ENCODE measurements at places on chromosomes 2 and 18.

GRCh38 chr2:218501665-218502064 lies 66.5 kb downstream of the USP37 start:
- DNase-seq: no peak

DNA sequence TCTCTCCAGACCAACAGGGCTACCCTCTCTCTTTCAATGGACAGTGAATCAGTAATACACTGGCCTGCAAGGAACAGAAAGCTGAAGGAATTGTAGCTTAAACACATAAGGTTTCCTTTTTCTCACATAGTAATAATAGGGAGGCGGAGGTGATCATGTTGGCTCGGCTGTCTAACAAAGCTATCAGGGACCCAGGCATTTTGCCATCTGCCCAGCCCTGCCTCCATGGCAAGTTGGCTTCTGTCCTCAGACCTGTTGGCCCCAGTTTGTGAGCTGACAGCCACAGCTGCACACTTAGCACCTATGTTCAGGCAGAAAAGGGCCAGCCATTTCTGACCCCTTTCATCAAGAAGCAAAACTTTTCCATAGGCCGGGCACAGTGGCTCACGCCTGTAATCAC lies 2.0 kb upstream of the CHRNG start:
- no peak for DNase-seq

GRCh38 chr2:16509042-16509441 lies 156.6 kb downstream of the CYRIA start:
- no peak for DNase-seq

DNA sequence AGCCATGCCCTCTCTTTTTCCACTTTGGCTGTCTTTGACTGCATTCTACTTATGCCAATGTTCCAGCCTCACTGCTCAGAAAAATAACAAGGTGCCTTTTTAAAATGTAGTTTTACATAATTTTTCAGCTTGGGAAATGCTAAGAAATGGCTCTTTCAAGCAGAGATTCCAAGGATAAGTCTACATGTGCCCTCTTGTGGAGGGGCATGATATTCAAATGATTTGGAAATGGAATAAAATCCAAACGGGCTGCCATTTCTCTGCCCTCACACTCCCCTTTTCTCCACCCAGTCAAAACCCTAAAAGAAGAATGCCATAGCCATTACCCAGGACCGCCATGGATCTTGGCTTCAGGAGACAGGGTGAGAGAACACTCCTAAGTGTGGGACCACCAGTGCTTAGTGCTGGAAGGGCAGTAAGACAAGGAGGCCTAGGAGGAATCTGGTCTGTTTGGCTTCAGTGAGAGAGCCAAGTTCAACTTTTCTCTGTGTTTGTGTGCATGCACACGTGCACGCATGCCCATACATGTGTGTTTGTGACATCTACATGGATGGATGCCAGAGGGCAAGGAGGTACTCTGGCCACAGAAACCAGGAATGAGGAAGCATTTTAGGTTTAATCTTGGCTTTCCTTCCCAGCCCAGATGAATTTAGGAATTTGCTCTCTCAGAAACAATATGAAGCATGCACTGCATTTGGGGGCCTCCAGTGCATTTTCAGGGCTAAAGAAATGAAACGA lies 174.0 kb upstream of the SLC14A2 start:
- peak; percentile 30 for DNase-seq

GRCh38 chr2:138447889-138448570 lies 53.5 kb upstream of the SPOPL start:
- no peak for DNase-seq

- no peak for DNase-seq
Observed at GRCh38 chr2:240494194-240494793, 58.8 kb downstream of the GPC1 start.

DNA sequence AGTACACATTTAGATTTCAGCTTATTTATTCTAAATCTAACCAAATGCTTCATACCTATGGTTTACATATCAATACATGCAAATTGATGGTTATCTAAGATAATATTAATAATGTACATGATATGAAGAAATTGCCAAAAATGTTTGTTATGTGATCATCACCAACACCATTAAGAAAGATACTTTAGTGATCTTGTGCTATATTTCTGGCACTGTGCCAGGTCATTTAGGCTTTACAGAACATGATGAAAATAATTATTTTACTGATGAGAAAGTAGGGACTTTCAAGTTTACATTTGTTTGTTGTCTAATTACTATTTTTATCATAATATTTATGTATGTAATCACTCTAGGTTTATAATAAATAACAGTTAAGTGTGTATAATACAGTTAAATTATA lies 158.3 kb downstream of the GULP1 start:
- no peak for DNase-seq

- DNase-seq: peak; percentile 94
Observed at GRCh38 chr2:217835931-217836891, 166.6 kb downstream of the TNS1 start.

DNA sequence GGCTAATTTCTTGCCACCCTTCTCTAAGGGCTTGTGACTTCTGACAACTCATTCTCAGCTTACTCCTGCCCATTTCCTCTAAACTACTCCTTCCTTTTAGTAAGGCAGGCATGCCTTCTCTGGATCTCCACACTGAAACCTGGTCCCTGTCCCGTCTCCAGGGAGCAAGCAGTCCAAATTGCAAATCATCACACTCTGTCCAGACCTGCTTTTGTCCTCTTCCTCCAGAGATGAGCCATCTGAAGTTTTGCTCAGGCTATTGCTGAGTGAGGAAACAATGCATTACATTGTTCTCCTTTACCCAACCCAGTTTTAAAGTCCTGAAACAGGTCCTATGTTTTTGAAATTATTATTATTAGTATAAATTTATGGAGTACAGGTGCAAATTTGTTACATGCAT lies 57.3 kb downstream of the ARHGAP25 start:
- no peak for DNase-seq

DNA sequence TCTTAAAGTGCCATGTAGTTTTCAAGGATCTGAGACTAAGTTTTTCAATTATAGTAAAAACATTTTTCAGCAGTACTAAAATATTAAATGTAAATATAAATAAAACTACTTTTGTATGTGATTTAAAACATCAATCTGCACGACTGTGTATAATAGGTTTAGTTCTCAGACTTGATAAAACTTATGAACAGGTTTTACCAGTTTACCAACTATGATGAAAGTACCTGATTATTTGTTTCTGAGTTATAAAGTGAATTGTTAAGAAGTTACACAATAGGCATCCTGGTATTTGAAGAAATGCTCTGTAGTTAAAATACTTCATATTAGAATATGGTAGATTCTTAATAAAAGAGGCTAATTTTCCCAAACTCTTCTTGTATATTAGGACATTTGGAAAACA lies 14.8 kb downstream of the RELCH start:
- DNase-seq: no peak

GRCh38 chr2:38776531-38776930 lies 1.5 kb upstream of the GEMIN6 start:
- DNase-seq: no peak

GRCh38 chr18:46478796-46479195 lies 178.2 kb downstream of the LOXHD1 start:
- no peak for DNase-seq

DNA sequence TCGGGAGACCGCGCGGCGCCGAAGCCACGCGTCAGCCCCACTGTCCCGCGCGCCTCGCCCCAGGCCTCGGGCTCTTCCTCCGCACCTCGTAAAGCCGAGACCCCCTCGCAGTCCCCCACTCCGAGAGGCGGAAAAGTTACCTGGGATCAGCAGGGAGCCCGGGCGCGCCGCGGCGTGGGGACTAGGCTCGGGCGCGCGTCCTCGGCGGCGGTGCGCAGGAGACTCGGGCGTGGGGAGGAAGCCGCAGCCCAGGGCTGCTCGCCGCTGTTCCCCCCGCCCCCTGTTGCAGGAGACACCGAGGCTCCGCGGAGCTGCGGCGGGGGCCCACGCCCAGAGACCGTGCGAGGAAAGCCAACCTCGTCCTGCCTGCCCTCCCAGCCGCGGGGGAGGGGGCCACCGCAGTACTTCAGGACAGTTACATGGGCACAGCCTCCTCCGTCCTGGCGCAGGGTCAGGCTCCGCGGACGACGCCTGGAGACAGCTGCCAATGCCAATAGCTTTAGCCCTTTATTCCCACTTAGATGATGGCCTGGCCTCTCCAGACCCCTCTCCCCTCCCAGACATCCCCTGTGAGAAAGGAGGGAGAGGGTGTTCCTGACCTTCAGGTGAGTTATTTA lies at the start of gene EPB41L3:
EPB41L3 (minus strand) TSS at position 225 of the 617 bp plus-strand sequence. CDS start 54,814 bp downstream, outside the sequence.
- DNase-seq: no peak

GRCh38 chr2:121670181-121670580 lies 20.9 kb upstream of the CLASP1 start:
- no peak for DNase-seq

- DNase-seq: no peak
Observed at GRCh38 chr2:43314299-43314927, 88.0 kb upstream of the ZFP36L2 start.

GRCh38 chr2:14016289-14016955 lies 616.1 kb upstream of the LRATD1 start:
- DNase-seq: no peak

DNA sequence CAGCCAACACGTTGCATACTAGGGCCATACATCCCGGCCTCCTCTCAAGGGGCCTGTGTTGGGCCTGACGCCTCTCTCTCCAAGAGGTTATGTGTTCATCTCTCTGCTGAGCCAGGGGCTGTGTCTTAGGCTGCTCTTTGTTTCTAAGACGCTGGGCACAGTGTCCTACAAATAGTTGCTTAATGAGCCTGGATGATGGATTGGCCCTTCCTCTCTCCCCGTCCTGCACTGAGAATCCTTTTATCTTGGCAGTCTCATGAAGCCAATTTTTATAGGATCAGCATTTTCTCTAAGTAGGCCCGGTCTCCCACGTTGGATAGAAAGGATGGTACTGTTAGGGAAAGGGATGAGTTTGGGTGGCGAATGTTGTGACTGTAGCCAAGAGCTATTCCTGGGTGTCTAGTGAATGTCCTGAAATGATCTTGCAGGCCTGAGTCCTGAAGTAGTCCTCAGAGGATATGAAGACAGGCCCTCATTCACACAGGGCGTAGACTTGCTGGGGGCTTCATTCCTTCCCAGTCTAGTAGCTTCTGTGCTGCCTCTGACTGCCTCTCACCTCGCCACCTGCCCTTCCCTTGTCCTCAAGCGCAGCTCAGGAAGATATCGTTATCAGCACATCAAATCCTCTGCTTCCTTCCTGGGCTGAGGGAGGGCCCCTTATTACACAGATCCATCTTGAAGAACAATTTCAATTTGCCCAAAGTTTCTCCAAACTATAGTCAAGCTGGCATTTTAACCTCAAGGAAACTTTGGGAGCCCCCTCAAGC lies 8.8 kb downstream of the LBH start:
- DNase-seq: peak; percentile 20

DNA sequence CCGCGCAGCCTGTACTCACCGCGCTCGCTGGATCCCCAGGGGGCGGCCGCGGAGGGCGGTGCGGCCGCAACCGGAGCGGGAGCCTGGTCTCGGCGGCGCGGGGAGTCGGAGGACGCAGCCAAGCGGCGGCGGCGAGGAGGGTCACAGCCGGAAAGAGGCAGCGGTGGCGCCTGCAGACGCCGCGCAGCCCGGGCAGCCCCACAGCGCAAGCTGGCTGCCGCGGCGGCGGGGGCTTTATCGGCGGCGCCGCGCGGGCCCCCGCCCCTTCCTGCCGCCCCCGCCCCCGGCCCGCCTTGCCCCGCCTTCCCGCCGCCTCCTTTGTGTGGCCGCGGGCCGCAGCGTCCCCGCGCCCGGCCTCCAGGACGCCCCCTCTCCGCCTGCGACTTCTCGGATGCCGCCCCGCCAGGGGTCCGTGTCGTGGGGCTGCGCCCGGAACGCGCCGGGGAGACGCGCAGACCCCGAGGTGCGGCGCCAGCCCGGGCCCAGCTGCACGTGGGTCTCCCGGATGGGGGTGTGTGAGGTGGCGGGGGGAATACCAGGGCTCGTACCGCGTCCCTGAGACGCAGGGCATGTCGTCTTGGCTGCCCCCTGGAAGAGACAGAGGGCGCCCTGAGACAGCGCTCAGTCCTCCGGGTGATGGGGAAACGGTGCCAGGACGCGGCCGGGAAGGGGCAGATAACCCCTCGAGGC lies at the start of gene SERPINE2:
SERPINE2 (minus strand) TSS at position 207 of the 690 bp plus-strand sequence. CDS start 37,386 bp downstream, outside the sequence.
- peak; percentile 82 for DNase-seq

- DNase-seq: no peak
Observed at GRCh38 chr2:240789051-240789453, 31.0 kb downstream of the KIF1A start.

GRCh38 chr2:163345795-163346573 lies 389.8 kb downstream of the FIGN start:
- peak; percentile 71 for DNase-seq

- DNase-seq: no peak
Observed at GRCh38 chr2:24262421-24262970, 87.6 kb downstream of the FAM228A start.

- no peak for DNase-seq
Observed at GRCh38 chr2:235146206-235146605, 194.4 kb downstream of the SH3BP4 start.

- no peak for DNase-seq
Observed at GRCh38 chr2:202786842-202787241, 84.7 kb downstream of the ICA1L start.

- no peak for DNase-seq
Observed at GRCh38 chr2:116687371-116687770, 1127.1 kb upstream of the DDX18 start.

DNA sequence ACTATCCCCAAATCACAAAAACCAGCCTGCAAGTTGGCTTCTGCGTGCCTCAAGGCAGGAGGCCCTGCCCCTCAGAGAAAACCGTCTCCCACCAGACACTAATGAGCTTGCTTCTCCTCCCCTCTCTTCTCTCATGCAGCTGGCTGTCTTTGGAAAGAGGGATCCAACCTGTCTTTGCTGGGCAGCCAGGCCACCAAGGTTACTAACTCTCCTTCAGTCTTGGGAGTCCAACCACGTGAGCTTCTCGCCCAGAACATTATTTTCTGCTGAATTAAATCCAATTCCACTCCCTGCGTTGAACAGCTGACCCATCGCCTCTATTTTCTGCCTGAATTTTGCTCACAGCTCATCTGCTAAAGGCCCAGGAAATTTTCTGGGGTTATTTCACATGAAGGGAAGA lies 291.3 kb upstream of the NCKAP5 start:
- no peak for DNase-seq

DNA sequence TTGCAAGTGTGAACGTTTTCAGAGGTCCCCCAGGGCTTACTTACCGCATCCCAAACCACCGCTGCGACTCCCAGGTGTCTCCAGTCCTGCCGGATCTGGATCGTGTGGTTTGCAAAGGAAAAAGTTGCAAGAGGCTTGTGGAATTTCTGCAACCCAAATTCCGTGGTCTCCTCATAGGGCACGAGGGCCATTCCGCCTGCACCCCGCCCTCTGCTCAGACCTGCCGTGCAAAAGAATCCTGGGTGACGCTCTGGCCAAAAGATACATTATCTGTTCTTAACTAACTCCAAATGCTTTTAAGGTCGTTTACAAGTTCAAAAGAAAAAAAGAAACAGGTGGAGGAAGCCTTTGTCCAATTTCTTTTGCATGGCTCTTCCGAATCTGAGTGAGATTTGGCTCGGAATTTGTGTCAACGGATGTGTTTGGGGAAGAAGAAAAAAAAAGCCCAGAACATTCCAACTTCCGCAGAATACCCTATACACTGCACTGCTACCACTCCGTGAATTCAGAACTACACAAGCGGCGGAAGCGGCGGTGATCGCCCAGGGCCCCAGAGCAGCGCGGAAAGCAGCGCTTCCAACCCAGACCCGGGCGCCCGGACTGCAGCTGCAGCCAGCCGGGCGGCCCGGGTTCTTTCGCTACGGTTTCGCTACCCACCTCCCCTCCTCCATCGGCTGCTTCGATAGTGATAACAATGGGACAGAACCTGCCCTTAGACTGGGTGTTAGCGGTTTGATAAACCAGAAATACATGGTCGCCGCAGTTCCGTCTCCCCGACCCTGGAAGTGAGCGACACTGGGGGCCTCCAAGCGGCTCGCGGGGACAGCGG lies 795 bp downstream of the METTL21A start:
- peak; percentile 76 for DNase-seq

All from RPMI7951 (cell line).